ENCODE measurements at places on chromosomes 6 and 20. TPM values are rescaled to one million over a fixed set of nuclear protein-coding genes. Genes with fewer than 3 reads are reported as not detected.

- no peak for DNase-seq
- peak overlapping the region; percentile 44 for H3K27ac ChIP-seq
- peaks cover 12% of the 10 kb centered on the region for H3K4me1 ChIP-seq
- H3K27me3 ChIP-seq = no peaks in the 10 kb centered on the region
- no peak overlapping the region for H3K4me3 ChIP-seq
- no peaks in the 10 kb centered on the region for H3K36me3 ChIP-seq
These were observed 6.6 kb upstream of the SOX18 start for GRCh38 chr20:64055893-64056638.

DNA sequence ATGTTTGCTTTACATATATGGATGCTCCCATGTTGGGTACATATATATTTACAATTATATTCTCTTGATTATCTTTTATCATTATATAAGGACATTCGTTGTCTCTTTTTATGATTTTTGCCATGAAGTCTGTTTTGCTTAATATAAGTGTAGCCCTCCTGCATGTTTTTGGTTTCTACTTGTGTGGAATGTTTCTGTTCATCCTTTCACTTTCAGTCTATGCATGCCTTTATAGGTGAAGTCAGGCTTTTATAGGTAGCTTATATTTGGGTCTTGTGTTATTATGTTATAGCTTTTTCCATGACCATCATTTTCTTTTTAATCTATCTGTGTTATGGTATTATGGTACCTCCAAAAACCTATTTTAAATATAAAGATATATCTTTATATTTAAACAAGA, 612.5 kb upstream of the HS3ST5 start:
- H3K27ac ChIP-seq = no peak overlapping the region
- H3K4me1 ChIP-seq = no peaks in the 10 kb centered on the region
- no peaks in the 10 kb centered on the region for H3K27me3 ChIP-seq
- H3K36me3 ChIP-seq = no peaks in the 10 kb centered on the region

- DNase-seq = no peak
- H3K4me3 ChIP-seq = no peak overlapping the region
- H3K4me1 ChIP-seq = no peaks in the 10 kb centered on the region
- H3K36me3 ChIP-seq = no peaks in the 10 kb centered on the region
- H3K27ac ChIP-seq = no peak overlapping the region
- no peaks in the 10 kb centered on the region for H3K27me3 ChIP-seq
These were observed 162.2 kb downstream of the PHACTR1 start for GRCh38 chr6:12878741-12879140.

DNA sequence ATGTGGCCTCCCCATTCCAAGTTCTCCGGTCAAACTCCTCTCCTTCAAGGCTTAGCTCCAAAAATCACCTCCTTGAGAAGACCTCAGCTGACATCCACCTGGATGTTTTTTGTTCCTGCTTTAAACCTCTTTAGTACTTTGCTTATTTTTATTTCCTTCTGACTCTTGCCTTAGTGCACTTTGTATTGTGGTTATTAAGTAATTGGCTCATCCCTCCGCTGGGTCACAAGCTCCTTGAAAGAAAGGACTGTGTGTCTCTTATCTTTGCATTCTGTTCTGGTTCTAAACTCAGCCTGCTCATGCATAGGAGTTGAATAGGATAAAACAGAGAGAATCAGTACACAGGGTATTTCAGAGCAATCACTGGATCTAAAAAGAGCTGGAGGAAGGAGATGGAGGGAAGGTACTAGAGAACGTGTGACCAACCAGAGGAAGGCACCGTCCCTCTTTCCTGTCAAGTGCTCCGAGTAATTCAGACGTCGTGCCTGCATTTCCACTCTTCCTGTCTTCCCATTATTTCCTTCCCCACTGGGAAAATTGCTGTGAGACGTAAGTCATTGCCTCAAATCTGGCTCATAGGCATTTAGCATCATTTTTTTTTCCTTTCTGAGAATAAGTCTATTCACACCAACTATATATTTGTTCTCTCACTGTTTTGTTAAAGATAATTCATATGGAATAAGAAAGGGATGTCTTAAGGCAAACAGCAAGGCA, 59.7 kb upstream of the GLP1R start:
- H3K36me3 ChIP-seq = no peaks in the 10 kb centered on the region
- H3K4me3 ChIP-seq = no peak overlapping the region
- no peaks in the 10 kb centered on the region for H3K27me3 ChIP-seq
- H3K27ac ChIP-seq = no peak overlapping the region
- no peaks in the 10 kb centered on the region for H3K4me1 ChIP-seq

Gene PREP
- 21.8 TPM for total RNA-seq

- H3K27ac ChIP-seq = no peak overlapping the region
- peaks cover 6% of the 10 kb centered on the region for H3K4me1 ChIP-seq
- H3K4me3 ChIP-seq = no peak overlapping the region
- H3K27me3 ChIP-seq = no peaks in the 10 kb centered on the region
- H3K36me3 ChIP-seq = no peaks in the 10 kb centered on the region
These were observed 110.3 kb upstream of the EYA4 start for GRCh38 chr6:133130863-133131262.

Data from body of pancreas (tissue), 4 donors.